ENCODE measurements at places on chromosomes 1 and 21.
A peak's percentile ranks its signal among the peaks of the same experiment; 100 is the strongest.

DNA sequence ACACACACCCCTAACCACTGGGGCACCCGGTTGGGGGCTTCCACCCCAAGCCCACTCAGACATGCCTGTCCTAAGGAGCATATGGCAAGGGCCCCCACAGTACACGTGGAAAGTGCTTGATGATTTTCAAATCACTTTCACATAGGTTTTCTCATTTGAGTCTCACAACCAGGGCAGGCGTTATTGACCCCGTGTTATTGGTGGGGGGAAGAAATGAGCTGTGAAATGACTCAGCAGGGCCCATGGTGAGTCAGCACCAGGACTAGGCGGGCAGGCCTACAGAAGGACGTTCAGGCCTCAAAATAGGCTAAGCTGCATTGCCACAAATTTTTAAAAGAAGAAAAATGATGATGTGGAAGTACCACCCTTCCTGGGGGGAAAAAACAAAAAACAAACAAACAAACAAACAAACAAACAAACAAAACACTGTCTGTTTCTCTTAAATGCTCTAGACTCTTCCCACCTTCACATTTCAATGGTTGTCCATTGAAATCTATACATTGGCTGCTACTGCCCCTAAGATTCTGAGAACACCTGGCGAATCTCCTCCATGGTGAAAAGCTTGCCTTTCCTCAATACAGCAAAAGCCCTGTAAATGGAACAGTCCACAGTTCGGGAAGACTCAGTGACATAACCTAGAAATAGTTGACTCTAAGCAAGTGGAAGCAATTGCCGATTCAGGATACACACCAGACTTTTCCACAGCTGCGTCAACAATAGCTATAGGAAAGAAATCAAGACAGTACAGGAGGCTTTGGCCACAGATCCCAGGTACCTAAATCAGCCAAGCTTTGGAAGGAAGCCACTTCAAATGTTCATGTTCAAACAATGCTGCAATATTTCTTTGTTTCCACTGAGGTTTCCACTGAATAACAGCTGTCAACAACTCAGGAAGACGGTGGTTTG is 234.7 kb downstream of the TOMM20 start:
- peak; percentile 7 for DNase-seq

DNA sequence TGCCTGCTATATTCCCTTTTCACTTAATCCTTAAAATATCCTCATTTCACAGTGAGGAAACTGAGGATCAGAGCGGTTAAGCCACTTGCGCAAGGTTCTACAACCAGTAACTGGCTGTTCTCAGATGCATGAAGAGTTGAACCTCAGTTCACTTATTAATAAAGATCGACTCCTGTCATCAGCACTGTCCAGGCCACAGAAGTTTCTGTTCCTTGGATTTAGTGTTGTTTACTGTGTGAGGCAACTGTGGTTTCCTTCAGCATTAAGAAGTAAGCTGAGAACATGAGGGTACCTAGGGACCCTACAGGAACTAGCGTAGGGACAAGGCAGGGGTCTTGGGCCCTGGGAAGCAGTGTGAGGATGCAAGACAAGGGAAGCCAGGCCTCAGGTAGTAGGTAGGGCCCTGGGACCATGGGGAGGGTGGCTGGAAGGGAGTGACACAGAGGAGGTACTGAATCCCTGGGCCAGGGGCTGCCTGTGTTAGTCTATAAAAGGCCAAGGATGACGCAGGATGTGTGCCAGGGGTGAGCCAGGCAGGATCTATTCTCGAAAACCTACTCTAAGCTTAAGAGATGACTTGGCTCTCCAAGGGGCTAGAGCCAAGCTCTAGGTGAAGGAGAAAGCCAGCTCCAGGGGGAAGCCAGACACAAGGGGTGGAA is 181.2 kb upstream of the CSF3R start:
- DNase-seq, result no peak

DNA sequence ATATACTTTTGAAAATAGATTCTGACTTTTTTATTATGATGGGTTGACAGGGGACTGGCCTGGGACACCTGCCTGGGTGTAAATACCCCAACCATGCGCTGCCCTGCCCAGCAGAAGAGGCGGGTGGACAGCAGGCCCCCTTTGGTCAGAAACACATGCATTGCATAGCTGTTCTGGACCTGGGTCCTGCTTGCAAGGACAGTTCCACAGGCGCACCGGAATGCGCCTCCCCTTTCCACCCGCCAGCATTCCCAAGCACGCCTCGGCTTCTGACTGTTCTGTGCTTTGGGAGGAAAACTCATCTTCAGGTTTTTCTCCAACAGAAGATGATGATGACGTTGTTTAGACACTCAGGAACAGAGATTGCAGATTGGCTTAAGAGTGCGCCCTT is 428 bp upstream of the ZNF678 start:
- DNase-seq, result no peak

GRCh38 chr1:16617778-16618580 is 4.6 kb upstream of the NBPF1 start:
- no peak for DNase-seq

DNA sequence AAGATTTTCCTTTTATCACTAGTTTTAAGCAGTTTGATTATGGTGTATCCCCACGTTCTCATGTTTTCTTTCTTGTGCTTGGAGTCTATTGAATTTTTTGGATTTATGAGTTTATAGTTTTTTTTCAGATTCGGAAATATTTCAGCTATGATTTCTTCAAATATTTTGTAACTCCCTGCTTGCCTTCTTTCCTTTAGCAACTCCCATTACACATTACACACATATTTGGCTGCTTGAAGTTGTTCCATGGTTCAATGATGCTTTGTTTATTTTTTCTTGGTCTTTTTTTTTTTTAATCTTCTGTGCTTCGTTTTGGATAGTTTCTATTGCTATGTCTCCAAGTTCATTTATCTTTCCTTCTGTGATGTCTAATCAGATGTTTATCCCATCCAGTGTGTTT is 48.5 kb upstream of the WARS2 start:
- no peak for DNase-seq

DNA sequence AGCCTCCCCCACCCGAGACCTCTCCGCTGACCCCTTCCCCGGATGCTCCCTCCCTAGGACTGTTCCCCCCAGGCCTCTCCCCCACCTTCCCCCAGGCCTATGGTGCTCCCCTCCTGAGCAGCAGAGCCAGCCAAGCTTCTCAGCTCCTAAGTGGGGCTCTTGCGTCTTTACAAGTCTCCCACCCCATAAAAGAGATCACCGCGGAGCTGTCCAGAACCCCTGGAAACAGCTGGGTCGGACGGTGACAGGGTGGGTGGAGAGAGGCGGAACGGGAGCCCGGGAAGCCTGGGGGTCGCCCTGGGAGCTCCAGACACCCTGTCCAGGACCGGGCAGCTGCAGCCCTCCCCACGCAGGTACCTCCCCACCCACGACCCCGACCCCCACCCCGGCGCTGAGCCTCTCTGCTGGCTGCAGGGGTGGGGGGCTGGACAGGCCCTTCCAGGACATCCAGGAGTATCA is 61.2 kb downstream of the WNT9A start:
- DNase-seq, result no peak

GRCh38 chr1:39799770-39800470 is 11.3 kb upstream of the BMP8B start:
- DNase-seq, result peak; percentile 39

- DNase-seq, result no peak
Measured at GRCh38 chr1:113129529-113130185, 56.7 kb downstream of the LRIG2 start.

GRCh38 chr21:44518686-44519085 is 21.3 kb downstream of the KRTAP10-1 start:
- DNase-seq, result no peak

GRCh38 chr1:49358036-49358435 is 581.3 kb upstream of the BEND5 start:
- DNase-seq, result no peak

- DNase-seq, result no peak
Measured at GRCh38 chr1:36083635-36084496, at the start of gene TEKT2. TEKT2 (plus strand) TSS chr1:36084094; CDS start chr1:36084922, 828 bp downstream.

- no peak for DNase-seq
Measured at GRCh38 chr1:8374356-8374755, 56.4 kb downstream of the SLC45A1 start.

DNA sequence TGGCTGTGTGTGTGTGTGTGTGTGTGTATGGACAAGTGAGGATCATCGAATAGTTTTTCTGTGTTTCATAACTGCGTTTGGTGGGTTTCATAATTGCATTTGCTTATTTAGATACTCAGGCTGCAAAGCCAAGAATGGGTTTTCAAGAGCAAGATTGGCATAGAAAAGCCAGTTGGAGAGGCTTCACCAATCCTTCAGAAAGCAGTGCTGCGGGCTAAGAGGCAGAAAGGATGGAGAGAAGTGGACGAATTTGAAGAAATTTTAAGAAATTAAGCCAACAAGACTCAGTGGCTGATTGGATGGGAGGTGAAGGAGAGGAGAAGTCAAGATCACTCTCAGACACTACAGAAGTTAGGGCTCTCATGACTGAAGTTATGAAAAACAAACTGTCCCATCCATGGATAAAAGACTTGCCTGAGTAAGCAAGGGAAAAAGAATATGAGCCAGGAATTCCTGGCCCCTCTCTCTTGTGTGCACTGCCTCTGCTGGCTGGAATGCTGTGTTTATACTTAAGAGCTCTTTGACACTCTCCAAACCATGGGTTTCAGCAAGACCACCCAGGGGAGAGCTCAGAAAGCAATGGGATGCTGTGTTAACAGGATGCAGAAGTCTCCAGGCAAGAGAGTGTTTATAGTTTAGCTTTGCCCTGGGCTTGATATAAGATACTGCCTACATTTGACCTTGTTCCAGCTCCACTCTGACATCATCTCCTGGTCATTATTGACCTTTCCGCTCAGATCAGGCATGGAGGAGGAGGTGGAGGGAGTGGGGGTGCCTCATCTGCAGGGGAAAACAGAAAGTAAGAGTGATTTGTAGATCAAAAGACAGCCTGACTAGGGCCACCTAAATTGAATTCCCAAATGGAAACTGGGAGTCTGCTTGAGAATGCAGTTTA is 232.0 kb upstream of the PLXNA2 start:
- no peak for DNase-seq

DNA sequence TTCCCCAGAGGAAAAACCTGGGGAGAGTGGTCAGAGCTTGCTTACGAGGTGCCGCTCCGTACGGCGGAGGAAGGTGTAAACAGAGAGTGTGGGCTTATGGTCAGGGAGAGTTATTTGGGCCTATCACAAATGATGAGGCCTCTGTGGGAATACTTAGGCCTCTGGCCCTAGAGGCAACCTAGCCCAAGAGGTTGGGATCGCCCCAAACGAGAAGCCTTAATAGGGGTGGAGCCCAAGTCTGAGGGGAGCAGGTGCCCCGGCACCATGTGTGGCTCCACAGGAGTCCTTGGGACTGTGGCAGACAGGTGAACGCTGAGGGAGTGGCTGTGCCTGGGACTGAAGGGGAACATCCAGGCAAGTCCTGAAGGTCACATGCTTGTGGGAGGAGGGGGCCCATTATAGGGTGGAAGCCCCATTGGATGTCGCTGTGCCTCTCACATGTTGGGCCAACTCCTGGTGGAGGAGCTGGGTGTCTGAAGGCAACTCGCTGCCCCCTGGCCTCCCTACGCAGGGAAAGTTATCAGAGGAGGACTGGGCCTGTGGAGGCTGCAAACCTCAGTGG is 135.1 kb downstream of the ZSCAN20 start:
- no peak for DNase-seq

GRCh38 chr1:12271033-12271432 is 41.2 kb downstream of the VPS13D start:
- DNase-seq, result no peak

- no peak for DNase-seq
Measured at GRCh38 chr1:216045400-216045799, 377.8 kb downstream of the USH2A start.

GRCh38 chr1:40315239-40315794 is 1.8 kb downstream of the COL9A2 start:
- DNase-seq, result peak; percentile 63

GRCh38 chr21:29416268-29416667 is 117.5 kb downstream of the BACH1 start:
- no peak for DNase-seq

- DNase-seq, result no peak
Measured at GRCh38 chr1:89169166-89169565, 6.6 kb downstream of the GBP7 start.

DNA sequence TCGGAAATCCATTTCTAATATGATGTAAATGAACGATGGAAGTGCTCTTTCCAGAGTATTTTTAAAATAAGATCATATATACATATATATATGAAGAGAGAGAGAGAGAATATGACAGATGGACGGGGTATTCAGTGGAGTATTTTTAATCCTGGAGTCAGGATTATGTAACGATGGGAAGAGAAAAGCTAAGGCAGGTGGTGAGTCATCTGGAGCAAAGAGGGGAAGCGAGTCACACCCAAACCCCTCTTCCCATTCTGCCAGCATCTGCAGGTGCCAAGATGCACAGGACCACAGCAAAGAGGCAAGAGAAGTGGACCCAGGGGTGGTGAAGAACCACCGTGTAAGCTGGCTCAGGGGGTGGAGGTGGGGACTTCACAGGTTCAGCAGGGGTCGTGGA is 102.7 kb upstream of the GRIK3 start:
- DNase-seq, result no peak

DNA sequence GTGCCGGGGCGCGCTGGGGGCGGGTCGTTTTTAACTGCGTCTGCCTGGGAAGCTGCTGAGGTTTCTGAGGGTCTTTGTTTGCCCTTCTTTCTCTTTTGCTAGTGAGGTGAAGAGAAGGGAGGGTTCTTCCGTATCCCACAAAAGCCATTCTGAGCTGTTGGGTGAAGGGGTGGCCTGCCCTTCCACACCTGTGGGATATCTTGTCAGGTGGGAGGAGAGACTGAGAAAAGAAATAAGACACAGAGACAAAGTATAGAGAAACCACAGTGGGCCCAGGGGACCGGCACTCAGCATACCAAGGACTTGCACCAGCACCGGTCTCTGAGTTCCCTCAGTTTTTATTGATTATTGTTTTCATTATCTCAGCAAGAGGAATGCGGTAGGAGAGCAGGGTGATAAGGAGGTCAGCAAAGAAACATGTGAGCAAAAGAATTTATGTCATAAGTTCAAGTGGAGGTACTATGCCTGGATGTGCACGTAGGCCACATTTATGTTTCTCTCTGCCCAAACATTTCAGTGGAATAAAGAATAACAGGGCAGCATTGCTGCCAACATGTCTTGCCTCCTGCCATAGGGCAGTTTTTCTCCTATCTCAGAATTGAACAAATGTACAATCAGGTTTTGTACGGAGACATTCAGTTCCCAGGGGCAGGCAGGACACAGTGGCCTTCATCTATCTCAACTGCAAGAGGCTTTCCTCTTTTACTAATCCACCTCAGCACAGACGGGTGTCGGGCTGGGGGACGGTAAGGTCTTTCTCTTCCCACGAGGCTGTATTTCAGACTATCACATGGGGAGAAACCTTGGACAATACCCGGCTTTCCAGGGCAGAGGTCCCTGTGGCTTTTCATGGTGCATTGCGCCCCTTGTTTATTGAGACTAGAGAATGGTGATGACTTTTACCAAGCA is 972 bp downstream of the PGBD2 start:
- DNase-seq, result no peak

DNA sequence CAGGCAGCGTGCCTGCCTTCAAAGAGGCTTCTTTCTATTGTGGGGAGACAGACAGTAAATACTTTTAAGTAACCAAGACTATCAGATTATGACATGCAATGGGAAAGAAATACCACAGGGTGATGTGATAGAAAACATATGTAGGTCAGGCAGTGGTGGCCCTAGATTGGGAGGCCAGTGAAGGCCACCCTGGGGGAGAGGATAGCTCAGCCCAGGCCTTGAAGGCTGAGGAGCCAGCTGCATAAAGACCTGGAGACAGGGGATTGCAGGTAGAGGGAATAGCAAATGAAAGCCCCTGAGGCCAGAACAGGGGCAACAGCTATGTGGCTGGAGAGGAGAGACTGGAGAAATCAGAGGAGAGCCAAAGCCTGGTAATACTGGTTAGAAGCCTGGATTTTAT is 4.0 kb downstream of the SOX13 start:
- no peak for DNase-seq

All from activated CD8-positive, alpha-beta memory T cell treated with anti-CD3 and anti-CD28 coated beads for 4 hours (primary cell).